ENCODE measurements at places on chromosomes 3 and 15. TPM values are rescaled to one million over a fixed set of nuclear protein-coding genes. Genes with fewer than 3 reads are reported as not detected.
A peak's percentile ranks its signal among the peaks of the same experiment; 100 is the strongest.

- no peak for DNase-seq
Measured at GRCh38 chr15:59976480-59977271, 27.4 kb upstream of the FOXB1 start.

- DNase-seq: no peak
Measured at GRCh38 chr3:32973982-32974381, 22.5 kb downstream of the CCR4 start.

DNA sequence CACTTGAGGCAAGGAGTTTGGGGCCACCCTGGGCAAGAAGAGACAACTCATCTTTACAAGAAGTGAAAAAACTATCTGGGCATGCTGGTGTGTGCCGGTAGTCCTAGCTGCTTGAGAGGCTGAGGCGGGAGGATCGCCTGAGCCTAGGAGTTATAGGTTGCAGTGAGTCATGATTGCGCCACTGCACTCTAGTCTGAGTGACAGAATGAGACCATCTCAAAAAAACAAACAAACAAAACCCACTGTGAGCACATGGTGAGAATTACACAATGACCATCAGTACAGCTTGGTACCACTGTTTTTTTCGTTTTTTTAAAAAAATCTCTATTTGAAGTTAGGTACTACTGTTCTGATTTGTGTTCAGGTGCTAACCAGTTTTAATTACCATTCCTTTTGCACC is 13.6 kb downstream of the VPS39 start:
- DNase-seq: no peak

GRCh38 chr3:180181387-180181786 is 144.7 kb upstream of the PEX5L start:
- DNase-seq: no peak

DNA sequence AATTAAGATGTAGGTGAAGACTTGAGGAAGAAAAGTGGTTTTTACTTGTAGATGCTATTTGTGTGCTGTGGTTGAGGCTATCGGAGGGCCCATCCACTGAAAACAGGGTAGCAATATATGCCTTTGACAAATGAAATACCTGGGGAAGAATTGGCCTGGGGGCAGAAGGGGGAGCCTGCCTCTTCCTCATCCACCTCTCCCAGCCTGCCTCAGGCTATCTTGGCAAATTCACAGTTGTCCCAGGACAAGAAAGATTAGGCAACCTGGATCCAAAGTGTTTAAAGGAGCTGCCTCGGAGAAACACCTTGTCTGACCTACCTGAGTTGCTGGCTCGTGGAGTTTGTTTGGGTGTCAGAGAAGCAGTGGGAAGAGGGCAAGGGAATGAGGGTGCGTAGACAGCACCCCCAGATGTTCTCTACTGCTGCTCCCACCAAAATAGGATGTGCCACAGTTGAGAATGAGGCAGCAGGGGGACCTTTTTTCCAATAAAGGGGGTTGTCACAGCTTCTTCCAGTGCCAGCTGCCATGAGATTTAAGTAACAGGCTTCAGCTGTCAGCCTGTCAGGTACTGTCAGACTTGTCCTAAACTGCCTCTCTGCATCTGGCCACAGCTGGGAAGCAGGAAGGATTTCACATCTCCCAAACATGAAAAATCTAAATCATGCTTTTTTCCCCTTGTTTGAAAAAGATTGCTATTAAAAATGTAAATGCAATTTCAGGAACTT is 9.2 kb downstream of the PLEKHO2 start:
- no peak for DNase-seq

DNA sequence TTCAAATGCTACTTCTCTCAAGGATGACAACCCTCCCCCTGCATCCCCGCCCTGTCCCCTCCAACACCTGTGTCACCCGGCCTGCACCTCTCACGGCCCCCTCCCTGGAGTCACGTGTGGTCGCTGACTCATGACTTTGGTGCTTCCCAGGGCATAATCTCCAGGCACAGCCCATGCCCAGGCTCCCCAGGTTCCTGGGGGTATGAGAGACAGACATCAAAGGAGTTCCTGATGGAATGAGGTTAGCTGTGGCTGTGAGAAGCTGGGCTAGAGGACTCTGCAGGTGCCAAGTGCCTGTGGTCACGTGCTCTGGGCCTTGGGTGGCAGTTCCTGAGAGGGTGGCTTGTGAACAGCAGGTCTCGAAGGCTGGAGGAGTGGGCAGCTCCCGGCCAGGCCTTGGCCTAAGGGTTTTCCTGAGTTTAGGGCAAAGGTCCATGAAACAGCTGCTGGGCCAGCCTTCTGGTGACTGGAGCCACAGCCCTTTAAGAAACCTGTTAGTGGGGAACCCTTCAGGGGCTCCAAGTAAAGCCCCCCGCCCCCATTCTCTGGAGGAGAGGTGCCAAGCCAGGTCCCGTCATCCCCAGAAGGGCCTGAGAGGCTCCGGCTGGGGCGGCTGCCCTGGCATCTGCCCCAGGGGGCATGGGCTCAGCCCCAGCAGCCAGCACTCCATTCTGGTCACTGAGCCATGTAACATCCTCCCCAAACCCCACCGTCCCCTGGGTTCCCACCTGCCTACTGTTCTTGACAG is 230.0 kb downstream of the XXYLT1 start:
- DNase-seq: peak; percentile 75

- no peak for DNase-seq
Measured at GRCh38 chr15:88061452-88061851, 195.1 kb downstream of the NTRK3 start.

DNA sequence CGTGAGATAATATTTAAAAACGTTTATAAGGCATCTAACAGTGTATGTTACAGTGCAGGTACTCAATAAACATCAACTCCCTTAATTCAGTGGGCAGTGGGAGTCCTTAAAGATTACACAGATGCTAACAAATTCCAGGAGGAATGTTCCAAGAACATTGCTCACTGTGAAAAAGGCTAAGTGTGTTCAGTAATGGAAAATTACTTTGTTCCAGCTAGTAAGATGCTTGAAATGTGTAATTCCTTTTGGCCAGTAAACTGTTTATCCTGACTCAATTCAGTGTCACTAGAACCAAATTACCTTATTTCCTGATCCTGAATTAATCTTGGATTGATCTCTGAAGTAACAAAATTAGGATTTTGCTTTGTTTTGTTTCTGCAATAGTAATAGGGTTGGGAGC is 54.2 kb upstream of the SEMA6D start:
- DNase-seq: no peak

DNA sequence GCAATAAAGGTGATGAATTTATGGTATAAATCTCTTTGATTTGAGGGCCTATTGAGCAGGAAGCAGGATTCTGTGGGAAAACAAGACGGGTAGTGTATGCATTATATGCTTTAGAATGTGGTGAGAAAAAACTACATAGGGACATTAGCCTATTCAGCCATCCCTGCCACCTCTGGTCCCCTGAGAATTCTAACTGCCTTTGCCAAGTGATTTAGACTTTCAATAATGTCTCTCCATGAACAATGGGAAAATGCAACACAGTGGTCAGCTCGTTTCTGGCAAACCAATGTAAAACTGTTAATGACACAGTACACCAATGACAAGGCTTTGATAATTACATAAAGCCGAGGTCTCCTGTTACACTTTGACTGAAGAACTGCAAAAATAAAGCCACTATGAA is 314.7 kb upstream of the CNTN4 start:
- DNase-seq: no peak

DNA sequence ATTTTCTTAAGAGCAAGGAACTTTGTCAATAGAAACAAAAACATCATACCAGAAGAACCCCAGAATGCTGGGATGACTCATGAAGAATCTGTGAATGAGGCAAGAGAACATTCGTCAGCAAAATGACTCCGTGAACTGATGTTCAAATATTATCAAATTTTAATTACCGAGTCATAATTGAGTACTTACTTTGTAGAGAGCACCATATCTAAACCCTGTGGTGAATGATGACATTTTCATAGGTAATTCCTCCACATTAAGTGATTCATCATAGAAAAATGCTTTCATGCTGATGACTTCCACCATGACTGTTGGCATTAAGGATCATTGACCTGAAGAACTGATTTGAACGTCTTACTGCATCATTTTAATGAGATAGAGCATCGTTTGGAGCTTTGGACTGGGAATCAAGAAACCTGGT is 56.3 kb downstream of the PPARG start:
- no peak for DNase-seq

SMCO1 gene
- not detected for total RNA-seq

RFTN1 gene
- total RNA-seq: 1.1 TPM

ADCY5 gene
- total RNA-seq: 3.9 TPM

ARRDC4 gene
- total RNA-seq: 2.1 TPM

MSL2 gene
- total RNA-seq: 35.1 TPM

CCNB2 gene
- total RNA-seq: 76.6 TPM

CCR9 gene
- total RNA-seq: not detected

GP9 gene
- not detected for total RNA-seq

DLEC1 gene
- total RNA-seq: 3.9 TPM

All from endodermal cell (in vitro differentiated cells).